ENCODE measurements at places on chromosomes 4 and X.

DNA sequence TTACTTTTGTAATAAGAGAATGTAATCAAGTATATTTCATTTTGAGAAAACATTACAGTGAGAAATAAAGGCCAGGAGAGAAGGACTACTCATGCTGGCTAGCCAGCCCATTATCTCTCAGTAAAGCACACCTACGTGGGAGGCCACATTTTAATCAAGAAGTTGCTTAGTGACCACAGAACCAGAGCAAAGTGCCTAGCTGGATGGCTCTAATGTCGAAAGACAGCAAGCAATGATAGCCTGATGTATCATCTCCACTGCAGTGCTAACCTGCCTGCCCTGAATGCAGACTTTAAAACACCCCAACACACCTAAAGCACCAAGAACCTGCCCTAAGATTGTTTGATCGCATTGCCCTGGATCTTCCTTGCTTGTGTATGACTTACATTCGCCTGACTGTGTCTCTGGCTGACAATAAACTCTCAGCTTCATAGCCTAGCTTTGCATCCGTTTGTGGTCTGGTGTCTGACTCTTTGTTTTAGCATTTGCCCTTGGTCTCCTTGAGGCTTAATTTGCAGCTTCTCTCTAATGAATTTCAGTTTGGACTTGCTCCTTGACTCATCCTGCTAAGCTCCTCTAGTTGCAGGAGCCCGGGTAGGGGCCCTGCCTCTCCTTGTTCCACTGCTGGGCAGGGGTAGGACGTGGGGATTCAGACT, 31.4 kb upstream of the SOWAHD start:
- no peak for DNase-seq

DNA sequence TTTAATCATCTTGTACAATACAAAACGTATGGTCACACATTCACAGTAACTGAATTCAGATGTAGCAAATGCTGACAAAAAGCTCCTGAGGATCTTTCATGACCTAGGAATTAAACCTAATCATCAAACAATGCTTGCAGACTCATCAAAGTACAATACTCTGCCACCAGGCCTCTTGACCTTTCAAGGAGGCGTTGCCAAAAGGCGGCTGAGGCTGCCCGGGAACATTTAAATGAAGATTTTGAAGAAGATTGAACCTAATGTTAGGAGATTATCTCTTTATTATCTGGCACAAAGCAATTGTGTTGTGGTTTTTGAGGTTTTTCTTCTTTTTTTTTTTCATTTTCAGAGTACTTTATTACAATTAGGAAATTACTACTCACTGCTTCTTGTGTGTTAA, 340.5 kb downstream of the GALNTL6 start:
- DNase-seq, result no peak

DNA sequence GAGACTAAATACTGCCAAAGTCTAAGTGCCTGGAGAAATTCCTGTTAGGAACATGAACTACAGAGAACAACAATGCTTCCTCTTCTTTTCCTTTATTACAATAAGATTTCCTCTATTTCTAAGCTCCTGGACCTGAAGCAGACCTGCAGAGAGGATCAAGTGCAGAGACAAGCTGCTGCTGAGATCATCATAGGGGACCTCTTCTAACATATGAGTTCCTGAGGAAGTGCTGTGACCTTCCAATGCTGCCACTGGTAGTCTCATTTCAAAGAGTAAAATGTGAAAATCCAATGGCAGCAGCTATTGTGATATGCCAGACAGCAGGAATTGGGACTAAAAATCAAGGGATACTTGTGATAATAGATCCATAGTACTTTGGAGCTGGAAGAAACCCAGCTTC, 28.0 kb downstream of the CCNG2 start:
- DNase-seq, result no peak

DNA sequence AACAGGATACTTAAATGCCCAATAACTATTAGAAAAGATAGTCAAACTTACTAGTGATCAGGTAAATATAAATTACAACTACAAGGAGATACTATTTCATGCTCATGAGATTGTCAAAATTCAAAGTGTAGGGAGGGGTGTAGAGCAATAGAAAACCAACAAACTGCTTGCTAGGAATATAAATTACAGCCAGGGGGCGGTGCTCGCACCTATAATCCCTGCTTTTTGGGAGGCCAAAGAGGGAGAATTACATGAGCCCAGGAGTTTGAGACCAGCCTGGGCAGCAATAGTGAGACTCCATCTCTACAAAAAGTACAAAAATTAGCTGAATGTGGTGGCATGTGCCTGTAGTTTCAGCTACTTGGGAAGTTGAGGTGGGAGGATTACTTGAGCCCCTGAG, 556.5 kb upstream of the NR3C2 start:
- DNase-seq, result no peak

DNA sequence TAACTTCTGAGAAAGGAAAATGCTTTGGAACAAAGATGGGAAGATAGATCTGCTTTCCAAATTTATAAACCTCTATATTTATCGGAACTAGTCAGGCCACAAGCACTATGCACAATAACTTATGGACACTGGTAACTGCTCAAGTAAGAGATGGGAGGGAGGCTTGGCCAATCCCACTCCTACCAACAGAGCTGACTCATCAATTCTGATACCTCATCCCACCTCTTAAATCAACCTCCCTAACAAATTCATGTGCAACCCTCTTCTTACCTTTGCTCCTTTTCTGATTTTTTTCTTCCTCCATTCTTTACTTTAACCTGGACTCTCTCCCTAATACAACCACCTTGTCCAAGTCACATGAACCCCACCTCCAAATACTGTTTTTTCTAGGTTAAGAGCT, 289.9 kb upstream of the FAM241A start:
- DNase-seq, result no peak

DNA sequence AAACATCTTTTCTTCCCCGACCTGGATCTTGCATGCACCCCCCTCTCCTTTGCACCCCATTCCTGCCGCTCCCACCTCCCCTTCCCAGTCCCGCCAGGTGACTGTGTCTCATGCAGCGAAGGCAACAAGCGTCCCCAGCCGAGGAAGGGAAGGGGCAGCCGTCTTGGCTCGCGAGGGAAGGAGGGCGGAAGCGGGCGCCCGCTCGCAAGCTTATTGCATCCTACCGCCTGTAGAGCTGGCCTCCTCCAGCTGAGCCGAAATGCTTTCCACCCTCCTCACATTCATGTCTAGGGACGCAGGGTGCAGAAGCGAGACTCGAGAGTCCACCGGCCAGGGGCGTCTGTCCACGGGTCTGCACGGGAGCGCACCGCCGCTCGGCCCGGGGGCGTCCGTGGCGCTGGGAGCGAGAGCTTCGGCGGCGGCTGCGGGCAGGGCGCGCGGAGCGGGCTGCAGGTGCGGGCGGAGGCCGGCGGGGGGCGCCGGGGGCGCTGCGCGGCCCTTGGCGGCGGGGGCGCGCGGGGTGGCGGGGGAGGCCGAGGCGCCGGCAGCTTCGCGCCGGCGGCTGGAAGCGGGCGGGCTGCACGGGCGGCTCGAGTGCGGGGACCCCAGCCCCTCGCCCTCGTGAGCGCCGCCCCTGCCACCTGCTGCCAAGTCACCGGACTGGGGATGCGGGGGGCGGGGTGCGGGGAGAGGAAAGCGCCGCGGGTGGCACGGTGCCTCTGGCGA, at the start of gene KCNIP4:
Gene KCNIP4 (minus strand): TSS at position 426 of the 726 bp plus-strand sequence.
- DNase-seq, result peak; percentile 70

GRCh38 chr4:3107271-3107670, 32.8 kb downstream of the HTT start:
- DNase-seq, result no peak

Data from left forelimb (tissue), 1 donor.